ENCODE measurements at places on chromosomes 2 and 18.
A peak's percentile ranks its signal among the peaks of the same experiment; 100 is the strongest.

DNA sequence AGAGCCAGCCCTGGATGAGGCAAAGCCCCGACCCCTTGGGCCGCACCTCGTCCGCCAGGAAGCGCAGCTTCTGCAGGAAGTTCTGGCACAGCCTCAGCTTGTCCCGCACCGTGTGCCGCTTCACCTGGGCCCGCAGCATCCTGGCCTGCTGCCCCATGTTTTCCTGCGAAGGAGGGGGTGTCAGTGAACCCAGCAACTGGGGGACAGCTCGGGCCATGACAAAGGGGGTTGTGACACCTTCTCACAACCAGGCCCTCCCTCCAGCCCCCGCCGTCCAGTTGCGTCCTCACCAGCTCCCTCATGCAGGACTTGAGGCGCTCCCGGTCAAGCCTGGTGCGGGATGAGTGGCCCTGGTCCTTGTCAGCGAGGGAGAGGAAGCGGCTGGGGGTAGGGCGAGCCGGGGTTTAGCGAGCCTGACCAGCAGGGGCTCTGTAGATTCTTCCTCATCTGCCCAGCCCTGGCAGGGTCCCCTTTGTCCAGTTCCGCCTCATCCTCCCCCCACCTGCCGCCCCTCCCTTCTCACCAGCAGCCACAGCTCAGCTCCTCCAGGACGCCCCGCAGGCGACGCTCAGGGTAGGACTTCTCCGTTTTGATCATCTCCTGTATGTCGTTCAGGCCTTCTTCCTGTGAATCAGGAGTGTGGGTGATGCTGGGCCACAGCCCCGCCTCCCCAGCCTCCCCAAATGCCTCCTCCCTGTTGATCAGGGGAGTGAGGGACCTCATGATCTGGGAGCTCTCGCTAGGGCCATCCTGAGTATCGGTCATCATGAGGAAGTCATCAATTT lies 606 bp downstream of the OTOF start:
- no peak for DNase-seq

DNA sequence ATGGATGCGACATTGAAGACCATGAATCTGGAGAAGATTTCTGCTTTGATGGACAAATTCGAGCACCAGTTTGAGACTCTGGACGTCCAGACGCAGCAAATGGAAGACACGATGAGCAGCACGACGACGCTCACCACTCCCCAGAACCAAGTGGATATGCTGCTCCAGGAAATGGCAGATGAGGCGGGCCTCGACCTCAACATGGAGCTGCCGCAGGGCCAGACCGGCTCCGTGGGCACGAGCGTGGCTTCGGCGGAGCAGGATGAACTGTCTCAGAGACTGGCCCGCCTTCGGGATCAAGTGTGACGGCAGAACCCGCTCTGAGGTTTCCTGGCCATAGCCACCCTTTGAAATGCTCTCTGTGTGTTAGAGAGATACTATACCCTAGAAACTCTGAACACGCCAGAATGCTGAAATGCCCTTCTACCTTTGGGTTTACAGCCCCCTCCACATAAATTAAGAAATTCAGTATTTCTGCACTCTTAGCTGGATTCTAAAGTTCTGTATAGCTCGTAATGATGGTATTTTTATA lies 659 bp downstream of the CHMP1B start:
- peak; percentile 34 for DNase-seq

DNA sequence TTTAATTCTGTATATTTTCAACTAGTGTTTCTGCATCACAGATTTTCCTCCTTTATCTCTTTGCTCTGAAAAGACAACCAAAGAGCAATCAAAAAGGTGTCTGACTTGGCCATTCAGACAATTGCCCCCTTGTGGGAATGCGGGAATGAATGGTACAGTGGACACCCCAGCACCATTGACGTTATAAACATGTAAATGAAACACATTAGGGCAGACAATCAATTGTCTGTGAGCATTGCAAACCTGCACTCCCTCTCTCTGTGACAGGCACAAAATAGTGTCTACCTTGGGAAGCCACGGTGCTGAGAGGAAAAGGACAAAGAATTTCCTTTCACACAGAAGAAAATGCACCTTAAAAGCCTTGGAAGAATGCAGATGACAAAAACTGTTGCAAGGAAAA lies 8.0 kb downstream of the ZEB2 start:
- DNase-seq = no peak

GRCh38 chr2:174901075-174901474 lies 104.1 kb downstream of the CHN1 start:
- DNase-seq = no peak

- DNase-seq = no peak
Measured at GRCh38 chr2:203623096-203623495, 83.3 kb upstream of the CD28 start.

GRCh38 chr2:191289049-191289448 lies 43.8 kb downstream of the MYO1B start:
- DNase-seq = no peak

DNA sequence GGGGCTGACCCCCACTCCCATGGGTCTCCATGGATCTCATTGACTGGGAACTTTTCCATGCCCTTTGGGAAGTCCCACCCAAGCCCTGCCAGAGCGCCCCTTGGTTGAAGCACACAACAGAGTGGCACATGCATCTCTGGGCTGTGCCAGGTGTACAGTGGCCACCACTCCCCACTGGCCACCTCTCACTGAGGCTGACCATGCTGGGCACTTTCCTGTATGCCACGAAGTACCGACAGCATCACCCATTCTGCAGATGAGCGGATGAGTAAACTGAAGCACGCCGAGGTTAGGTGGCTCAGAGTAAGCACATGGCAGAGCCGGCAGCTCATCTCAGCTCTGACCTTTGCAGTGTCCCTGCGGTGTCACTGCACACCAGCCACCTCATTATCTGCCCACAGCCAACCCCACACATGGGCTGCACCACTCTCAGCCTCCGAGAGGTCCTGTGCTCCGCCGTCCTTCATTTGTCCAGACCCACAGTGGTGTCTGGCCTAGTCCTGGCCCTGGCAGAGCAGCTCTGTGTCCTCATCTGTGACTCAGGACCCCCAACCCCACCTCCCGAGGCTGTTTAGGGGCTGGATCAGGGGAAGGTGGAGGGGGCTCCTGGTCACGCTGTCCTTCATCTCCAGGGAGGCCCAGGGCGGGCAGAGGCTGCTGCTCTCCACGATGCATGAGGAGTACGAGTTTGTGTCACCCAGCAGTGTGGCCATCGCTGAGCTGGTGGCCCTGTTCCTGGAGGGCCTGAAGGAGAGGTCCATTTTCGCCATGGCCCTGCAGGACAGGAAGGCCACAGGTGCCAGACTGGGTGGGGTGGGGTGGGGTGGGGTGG lies 18.0 kb upstream of the GPR17 start:
- no peak for DNase-seq

DNA sequence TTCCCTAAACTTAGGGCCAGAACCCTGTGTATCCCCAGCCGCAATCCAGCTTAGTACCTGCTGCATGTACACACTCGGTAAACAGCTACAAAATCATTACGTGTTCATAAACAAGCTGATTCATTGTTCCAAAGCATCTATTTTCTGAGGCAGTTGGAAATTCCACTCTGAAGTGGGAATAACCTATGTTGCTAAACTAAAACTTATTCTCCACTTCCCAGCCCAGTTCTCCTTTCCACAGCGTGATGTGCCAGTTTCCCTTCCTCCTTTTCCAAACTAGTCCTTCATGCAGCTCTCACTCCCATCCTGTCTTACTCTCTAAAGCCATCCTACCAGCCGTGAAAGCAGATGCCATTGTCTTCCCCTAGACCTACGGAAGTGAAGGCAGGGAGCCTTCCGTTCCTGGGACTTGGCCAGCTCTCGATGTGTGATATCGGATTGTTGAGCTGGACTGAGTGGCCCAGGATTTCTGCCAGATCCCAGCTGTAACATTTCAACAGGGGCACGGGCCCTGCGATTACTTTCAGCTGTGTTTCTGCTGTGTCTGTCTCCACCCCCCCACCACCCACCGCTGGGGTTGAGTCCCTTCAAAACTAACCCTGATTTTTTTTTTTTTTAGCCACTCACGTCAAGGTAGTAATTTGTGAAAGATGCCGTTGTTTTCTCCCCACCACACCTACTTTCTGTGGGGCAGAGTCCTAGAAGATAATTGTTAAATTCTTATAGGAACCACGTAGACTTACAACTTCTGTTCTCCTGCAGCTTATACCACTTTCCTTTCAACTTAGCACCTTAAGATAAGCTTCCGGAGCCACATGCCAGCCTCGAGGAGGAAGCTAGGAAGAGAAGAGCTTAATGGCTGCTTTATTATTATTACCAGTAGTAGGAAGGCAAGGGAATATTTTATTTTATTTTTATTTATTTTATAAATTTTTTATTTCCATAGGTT lies 100.9 kb downstream of the CRIM1 start:
- no peak for DNase-seq

DNA sequence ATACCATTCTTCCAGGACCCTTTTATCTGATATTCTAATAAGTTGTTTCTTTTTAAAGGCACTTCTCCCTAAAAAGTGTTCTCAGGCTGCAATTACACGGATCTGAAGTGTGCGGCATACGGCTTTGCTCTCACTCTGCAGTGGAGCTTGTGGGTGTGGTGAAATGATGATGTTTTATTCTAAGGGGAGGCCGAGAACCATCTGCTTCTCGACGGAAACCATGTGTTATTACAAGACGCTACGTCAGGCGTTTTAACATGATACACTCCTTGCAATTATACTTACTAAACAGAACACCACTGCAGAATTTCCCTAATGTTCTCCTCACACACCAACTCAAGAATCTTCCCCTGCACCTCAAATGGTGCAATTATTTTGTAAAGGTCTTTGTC lies 34.9 kb upstream of the CTDP1 start:
- DNase-seq = no peak

GRCh38 chr18:7584646-7585275 lies 17.6 kb downstream of the PTPRM start:
- DNase-seq = no peak

DNA sequence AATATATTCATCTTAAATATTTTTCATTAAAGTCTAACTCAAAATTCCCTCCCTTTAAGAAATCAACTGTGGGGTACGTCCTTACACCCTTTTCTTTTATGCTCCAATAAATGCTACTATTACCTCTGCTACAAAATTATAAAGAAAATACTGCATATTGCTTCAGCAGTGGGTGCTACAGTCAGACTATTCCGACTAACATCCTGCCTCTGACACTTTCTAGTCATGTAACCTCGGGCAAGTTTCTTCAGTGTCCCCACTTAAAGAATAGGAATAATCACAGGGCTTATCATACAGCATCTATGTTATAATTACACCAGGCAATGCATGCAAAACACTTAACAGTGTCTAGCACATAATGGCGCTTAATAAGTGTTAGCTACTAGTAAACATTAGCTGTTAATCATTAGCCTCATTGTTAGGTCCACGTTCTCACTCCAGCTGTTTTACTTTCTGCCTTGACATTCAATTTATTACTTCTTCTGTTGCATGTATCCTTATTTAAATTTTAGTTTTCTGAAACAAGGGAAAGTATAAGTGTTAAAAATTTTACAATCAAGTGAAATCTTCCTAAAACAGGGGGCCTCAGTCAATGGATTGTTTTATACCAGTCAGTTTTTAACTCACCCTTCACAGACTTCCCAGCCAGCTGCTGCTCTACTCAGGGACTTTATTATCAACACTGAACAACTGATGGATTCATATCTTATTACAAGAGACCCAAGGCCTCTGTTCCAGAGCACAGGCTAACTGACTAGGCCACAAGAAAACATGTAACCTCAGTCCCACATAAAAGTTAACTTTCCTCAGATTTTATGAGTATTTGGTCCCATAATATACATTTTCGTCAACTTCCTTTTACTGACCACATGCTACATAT lies 54.0 kb downstream of the CLASP1 start:
- no peak for DNase-seq

DNA sequence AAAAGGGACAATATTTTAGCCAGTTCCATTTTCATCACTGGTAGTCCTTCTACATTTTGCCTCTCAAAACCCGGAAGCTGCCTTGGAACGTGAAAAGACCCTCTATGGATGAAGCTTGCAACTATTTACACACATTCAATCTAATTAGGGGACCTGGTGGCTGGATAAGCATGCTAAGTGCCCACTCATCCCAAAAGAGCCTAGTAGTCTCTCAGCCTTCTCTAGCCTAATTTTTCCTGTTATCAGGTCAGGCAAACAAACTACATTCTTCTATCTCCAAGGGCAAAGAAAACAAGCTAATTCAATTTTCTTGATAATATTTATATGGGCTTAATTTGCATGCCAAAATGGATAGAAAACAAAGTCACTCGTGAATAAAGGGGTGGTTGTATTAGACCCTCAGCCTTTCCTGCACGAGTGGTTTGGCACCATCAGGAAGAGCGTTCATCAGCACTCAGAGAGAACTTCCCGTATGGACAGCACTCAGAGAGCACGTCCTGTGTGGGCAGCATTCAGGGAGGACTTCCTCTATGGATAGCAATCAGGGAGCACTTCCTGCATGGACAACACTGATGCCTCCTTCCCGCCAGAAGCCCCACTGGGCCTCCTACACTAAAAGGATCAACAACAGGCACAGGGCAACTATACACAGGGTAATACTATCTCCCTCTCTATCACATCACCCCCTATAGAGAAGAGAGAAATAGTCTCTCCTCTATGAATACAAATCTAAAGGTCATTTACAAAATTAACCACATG lies 122.2 kb downstream of the RBMS1 start:
- DNase-seq = no peak

GRCh38 chr2:85061896-85062295 lies 71.3 kb upstream of the TCF7L1 start:
- no peak for DNase-seq

- no peak for DNase-seq
Measured at GRCh38 chr2:6966446-6966940, 49.3 kb downstream of the RNF144A start.

- DNase-seq = peak; percentile 35
Measured at GRCh38 chr2:12507295-12507694, 209.4 kb upstream of the TRIB2 start.

DNA sequence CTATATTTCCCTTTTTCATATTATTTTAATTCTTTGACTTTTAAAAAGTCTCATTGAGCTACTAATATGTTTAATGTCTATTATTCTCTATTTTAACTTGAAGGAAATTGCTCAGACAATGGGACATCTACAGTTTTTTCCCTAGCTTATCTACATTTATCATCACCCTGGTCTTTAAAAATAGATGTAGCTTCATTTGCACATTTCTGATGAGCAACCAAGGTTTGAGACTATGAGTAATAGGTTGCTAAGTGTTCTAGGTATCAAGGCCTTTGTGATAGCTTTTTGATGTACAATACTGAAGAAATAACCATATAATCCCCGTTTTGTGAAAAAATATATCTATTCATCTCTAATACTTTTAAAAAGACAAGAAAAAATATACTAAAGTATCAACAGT lies 47.0 kb downstream of the STAT4 start:
- no peak for DNase-seq

DNA sequence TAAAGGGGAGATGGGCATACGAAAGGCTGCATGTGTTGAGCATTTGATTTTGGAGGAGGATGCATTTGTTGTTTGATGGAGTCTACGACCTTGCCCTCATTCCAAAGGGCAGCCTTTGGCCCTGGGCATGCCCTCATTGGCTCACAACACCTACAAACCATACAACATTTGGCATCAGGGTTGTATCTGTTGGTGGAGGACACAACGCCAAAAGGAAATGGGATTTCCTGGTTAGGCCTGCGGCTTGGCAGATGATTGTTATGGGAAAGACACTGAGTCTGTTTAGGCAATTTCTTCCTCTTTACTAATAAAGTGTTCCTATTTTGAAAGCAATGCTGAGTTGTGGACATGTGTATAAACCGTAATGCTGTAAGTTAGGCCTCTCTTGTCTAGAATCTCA lies 246.9 kb downstream of the LDLRAD4 start:
- DNase-seq = no peak
